ENCODE measurements at places on chromosomes 3 and 15.

- DNase-seq, result no peak
Measured at GRCh38 chr3:187136936-187137335, 2.4 kb downstream of the RPL39L start.

GRCh38 chr15:93049914-93050578 lies 39.0 kb downstream of the RGMA start:
- no peak for DNase-seq

DNA sequence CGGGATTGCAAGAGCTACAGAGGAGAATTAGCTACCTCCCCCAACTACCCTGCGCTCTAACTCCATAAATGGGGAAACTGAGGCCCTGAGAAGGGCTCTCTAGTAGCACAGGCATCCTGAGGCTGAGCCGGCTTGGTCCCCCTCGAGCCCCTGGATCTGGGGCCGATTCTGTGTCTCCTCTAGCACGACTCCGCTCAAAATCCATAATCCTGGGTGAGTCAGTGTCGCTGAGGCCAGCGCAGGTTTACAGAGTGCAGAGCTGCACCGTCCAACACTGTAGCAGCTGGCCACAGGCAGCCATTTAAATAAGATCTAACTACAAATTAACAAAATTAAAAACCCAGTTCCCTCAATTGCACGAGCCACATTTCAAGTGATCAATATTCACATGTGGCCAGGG lies 10.8 kb downstream of the GATA2 start:
- DNase-seq, result no peak

DNA sequence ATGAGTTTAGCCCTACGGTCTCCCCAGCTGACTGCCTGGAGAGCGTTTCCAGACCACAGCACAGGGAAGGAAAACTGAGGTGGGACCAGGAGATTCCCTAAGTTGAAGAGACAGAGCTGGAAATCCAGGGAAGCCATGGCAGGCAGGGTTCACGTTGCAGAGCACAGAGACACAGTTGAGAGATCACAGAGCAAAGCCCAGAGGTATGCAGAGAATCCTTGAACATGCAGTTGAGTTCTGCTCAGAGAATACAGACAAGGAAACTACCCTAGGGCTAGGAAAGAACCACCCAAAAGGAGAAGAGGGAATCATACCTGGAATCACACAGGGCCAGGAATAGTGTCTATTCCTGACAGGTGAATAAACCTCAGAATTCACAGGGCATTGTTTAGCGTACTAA lies 14.3 kb downstream of the SLC28A1 start:
- DNase-seq, result no peak

- no peak for DNase-seq
Measured at GRCh38 chr3:186990878-186991308, 60.6 kb downstream of the ST6GAL1 start.

DNA sequence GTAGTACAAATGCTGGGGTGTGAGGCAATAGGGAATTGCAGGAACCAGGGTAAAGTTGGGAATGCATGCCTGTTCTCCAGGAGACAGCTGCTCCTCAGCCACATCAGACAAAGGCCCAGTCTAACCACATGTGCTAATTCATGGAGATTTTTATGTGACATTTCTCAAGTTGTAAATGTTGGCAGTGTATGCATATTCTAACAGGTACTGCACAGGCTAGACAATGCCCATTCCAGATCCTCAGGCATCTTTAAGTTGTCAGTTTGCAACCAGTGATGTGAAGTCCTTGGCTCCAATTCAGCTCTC lies 84.9 kb downstream of the EEFSEC start:
- DNase-seq, result no peak

- DNase-seq, result no peak
Measured at GRCh38 chr3:85603378-85603777, 644.6 kb downstream of the CADM2 start.

GRCh38 chr3:193896419-193896818 lies 239.5 kb upstream of the HES1 start:
- no peak for DNase-seq

GRCh38 chr3:47158208-47158607 lies 5.7 kb downstream of the SETD2 start:
- DNase-seq, result no peak

GRCh38 chr15:33374226-33374914 lies 63.6 kb downstream of the RYR3 start:
- DNase-seq, result no peak

DNA sequence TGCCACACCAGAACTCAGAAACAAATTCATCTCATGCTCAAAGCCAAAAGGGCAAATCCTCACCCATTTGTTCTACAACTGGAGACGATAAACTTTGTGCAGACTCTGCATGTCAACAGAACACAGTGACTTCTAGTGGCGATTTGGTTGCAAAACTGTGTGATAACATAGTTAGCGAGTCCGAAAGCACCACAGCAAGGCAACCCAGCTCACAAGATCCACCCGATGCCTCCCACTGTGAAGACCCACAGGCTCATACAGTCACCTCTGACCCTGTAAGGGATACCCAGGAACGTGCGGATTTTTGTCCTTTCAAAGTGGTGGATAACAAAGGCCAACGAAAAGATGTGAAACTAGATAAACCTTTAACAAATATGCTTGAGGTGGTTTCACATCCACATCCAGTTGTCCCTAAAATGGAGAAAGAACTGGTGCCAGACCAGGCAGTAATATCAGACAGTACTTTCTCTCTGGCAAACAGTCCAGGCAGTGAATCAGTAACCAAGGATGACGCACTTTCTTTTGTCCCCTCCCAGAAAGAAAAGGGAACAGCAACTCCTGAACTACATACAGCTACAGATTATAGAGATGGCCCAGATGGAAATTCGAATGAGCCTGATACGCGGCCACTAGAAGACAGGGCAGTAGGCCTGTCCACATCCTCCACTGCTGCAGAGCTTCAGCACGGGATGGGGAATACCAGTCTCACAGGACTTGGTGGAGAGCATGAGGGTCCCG lies 199.7 kb downstream of the AKAP13 start:
- DNase-seq, result no peak

- DNase-seq, result no peak
Measured at GRCh38 chr15:40731034-40731433, 24.0 kb downstream of the RMDN3 start.

Data from stimulated activated CD4-positive, alpha-beta T cell treated with anti-CD3 and anti-CD28 coated beads, Interleukin-2, amount 100 ng/mL, for 24 hours (primary cell).